Brain (organoid and tissue), 16 donors: ENCODE measurements at places on chromosomes 2 and 18. TPM values are rescaled to one million over a fixed set of nuclear protein-coding genes. Genes with fewer than 3 reads are reported as not detected.

Gene GRB14
- polyA plus RNA-seq: 1.0 TPM

Gene CENPA
- 15.8 TPM for polyA plus RNA-seq

Gene PAX8
- 2.4 TPM for polyA plus RNA-seq

Gene C18orf32
- polyA plus RNA-seq: 140 TPM

Gene TRIM54
- 0.25 TPM for polyA plus RNA-seq

Gene ARL6IP6
- polyA plus RNA-seq: 27.9 TPM

Gene PPM1B
- polyA plus RNA-seq: 24.2 TPM

Gene DAPL1
- polyA plus RNA-seq: not detected

Gene CPO
- not detected for polyA plus RNA-seq
